GM12864 (cell line): ENCODE measurements at places on chromosomes 4 and X.

DNA sequence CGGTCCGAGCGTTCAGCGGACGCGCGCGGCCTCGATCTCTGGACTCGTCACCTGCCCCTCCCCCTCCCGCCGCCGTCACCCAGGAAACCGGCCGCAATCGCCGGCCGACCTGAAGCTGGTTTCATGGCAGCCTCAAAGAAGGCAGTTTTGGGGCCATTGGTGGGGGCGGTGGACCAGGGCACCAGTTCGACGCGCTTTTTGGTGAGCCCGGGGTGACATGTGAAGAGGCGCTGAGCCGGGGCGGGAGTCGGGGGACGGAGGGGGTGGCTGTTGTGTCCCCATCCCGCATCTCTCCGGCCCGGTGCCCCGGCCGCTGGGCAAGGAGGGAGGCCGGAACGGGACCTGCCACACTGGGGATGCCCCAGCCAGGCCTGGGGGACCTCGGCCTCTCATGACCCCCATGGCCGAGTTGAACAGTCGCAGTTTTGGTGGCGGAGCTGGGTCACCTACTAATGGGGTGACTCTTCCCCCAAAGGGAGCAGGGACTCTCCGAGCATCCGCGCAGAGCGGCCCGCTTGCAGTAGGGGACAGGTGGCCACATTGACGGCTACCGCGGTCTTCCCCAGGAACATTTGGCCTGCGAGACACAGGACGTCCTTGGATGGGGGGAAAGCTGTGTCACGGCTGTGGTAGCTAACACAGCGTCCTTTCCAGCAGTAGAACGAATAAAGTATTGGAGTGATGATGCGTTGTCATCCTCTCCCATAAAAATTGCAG lies at the start of gene GK:
GK (plus strand) TSS at position 9 of the 717 bp plus-strand sequence; CDS start at position 124, 115 bp downstream.
- no peak for DNase-seq

DNA sequence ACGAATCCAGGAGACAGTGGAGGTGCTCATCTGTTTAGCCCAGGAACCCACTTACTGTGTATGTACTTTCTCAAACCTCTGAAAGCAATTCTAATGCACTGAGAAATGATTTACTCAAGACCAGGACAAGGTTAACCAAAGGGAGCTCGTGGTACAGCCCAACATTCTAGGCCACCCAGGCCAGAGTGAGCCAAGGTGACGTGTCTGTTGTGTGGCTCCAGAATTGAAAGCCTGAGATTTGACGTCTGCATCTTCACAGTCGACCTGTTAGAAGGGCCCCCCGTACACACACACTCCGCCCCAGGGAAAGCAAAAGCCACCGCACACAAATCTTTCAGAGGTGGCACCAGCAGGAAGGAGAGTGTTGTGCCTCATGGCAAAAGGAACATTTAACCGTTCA lies 2.3 kb downstream of the MAP3K15 start:
- no peak for DNase-seq

- DNase-seq, result no peak
Observed at GRCh38 chr4:8410641-8411271, 29.8 kb downstream of the ACOX3 start.

DNA sequence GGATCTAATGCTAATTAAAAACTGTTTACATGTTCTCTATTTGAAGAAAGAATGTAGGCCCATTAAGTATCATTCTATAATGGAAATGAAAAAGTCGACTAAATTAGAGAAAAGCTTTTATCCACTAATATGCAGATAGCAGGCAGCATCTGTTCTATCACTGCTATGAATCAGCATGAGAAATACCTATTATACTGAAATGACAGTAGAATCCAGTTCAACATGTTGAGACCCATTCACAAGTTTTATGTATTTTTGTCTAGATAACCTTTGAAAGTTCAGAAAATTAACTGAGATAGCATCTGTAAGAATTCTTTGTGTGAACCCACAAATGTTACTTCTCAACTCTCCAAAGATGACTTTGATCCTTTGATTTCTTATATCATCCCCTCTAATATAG lies 1254.4 kb upstream of the ADGRL3 start:
- no peak for DNase-seq

DNA sequence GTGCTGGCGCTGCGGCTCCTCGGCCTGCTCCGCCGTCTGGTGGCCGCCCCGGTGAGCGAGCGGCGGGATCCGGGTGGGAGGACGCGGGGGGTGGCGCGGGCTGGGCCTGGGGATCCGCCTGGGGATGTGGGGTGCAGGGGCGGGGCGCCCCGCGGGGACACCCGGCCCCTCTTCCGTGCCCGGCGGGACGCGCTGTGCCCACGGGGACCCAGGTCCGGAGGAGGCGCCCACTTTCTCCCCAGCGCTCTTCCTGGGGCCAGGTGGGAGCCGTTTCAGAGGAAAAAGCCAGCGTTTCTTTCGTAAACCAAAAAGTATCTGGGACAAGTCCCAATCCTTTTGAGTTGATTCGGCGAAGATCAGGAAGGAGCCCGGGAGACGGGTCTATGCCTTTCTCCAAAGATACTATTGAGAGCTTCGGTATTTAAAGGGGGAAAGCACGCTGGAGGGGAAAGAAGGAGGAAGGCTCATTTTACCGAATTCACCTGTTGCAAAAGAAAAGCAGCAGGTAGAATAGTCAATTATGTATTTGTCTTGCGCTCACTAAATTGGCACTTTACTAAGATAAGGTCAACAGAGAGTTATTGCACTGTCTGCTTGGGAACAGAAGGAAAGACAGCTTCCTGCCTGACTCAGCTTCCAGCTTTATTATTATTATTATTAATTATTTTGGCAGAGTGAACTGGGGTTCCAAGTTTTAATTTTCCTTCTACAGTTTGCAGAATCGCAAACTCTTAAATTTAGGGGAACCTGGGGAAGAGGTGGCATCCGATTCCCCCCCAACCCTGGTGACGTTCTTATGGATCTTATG lies 81.5 kb upstream of the CD99 start:
- no peak for DNase-seq

DNA sequence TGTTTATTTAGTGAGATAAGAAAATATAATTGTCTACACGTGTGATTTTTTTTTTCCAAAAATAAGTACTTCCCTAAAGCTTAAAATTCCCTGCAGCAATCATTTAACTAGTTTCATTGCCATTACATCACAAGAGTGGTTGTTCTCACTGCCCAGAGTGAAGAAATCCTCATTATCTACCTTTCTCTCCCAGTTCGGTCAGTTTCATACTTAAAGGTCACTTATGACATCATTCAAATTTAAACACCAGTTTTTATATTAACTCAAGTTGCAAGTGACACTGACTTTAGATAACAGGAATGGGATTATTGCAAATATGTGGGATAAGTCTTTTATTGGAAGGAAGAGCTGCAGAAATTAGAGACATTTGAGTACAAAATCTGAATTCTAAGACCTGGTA lies 1699.8 kb upstream of the IGFBP7 start:
- DNase-seq, result no peak

- DNase-seq, result no peak
Observed at GRCh38 chr4:151226004-151226932, 50.7 kb upstream of the PRSS48 start.

DNA sequence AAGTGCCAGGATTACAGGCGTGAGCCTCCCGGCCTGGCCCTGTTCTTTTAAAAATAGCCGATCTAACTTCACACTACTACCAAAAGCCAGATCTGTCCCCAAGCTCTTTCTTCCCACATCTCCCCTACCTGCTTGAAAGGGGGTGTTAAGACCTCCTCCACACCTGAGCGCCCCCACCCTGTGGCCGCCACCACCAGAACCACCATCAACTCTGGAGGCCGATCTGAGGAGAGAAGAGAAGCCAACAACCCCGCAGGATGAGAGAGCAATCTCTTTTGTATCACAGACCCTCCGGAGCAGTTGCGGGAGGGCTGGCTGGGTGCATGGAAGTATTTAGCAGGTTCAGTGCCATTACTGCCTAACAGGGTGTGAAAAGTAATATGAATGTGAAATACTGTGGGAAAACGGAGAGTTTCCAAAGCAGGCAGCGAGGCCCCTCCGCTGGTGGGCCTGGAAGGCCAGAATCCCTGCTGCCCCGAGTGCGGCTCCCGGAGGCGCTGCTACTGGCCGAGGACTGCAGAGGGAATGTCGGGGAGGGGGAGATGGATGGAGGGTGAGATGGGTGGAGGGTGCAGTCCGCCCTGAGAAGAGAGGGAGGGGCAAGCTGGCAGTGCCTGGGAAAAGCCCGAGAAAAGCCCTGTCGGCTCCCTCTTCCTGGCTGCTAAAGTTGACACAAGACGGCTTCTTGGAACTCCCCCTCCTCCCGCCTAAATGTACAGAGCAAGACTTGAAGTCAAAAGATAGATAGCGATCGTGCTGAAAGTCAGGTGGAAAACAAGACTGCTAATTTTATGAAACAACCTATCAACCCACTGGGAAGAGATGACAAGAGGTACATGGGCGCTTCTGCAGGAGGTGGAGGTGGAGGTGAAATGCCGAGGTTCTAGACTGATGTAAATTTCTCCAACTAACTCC lies 22.3 kb downstream of the HAND2 start:
- DNase-seq, result no peak

DNA sequence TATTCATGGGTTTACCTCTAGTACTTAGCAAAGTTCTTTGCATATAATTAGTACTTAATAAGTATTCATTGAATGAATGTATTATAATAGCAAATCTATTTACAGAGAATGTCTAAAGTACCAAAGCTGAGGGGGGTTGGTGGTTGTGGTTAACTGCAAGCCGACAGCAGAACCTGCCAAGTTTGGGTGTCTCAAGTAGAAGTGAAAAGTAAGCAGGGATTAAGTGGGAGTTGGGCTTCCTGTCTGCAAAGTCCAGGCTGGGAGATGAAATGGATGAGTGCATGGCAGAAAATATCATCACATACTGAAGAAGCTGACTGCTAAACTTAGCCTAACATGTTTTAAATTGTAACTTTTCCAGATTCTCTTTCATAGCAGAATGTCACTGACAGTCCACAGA lies 169.6 kb downstream of the CAMK2D start:
- DNase-seq, result no peak

DNA sequence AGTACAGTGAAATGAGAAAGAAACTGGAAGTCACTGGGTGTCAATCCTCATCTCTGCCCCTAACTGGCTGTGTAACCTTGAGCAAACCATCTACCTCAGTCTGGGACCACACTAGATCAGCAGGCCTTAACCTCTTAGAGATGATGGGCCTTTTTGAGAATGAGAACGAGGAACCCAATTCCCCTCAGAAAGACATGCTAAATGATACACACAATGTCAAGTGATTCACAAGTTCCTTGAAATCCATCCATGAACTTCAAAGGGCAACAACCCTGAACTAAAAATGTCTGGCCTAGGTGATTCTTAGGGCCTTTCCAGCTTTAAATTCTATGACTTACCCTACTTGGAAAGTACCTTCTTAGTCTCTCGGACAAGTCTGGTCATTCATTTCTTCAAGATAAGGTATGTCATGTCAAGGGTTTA lies 47.4 kb downstream of the ACSL4 start:
- DNase-seq, result no peak

GRCh38 chr4:138858419-138858818 lies 157.2 kb upstream of the NOCT start:
- DNase-seq, result no peak

DNA sequence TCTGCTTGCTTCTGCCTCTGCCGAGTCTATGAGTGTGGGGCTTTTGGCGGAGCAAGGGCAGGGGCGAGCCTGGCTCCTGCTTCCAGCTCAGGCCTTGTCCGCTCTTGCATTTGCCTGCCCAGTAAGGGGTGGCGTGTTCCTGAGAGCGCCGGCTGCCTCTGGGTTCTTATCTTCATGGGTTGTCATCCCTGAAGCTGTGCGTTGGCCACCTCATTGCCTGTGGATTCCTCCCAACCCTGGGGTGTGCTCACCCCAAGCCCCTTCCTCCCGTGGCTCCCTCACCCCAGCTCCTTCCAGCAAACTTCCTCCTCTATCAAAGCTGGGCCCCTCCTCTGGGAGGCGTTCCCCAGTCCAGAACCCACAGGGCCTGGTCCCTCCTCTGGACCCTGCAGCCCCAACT lies 17.5 kb downstream of the SH3BP2 start:
- no peak for DNase-seq

DNA sequence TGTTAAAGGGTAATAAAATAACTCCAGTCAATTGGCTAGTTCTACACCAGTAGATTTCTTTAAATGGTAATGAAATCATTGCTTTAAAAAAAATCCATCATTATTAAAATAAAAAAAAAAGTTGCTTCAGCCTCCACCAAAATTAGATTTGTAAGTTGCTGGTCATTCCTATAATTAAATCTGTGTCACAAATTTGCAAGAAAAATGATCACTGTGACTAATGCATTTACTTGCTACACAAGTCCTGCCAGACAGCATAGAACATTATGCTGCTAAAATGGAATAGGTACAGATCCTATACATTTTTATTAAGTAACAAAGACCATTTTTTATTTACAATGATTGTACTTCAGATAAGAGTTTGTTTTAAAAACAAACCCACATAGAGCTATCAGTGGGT lies 85.8 kb downstream of the SLC10A7 start:
- DNase-seq, result no peak

GRCh38 chrX:54411732-54412131 lies 28.5 kb upstream of the TSR2 start:
- no peak for DNase-seq

GRCh38 chr4:141127884-141128283 lies 5.4 kb downstream of the RNF150 start:
- DNase-seq, result no peak
